Myocyte (in vitro differentiated cells): ENCODE measurements at places on chromosomes 6 and 20. TPM values are rescaled to one million over a fixed set of nuclear protein-coding genes. Genes with fewer than 3 reads are reported as not detected.

Gene PPP1R3G
- total RNA-seq = 0.31 and 1.0 TPM in 2 replicates

Gene C6orf163
- total RNA-seq = 0.10 and 0.75 TPM in 2 replicates

DNA sequence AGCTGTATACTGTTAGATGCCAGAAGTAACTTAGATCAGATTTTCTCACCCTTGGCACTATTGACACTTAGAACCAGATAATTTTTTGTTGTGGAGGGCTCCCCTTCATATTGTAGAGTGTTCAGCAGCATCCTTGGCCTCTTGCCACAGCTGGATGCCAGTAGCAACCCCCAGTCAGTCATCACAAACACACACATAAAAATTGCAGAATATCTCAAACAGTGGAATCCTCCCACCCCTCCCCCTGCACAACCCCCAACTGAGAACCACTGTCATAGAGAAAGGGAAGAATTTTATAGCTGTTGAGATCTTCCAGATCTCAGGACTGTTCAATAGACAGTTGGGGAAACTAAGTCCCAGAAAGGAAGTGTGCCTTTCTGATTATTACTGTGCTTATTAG lies 81.2 kb upstream of the VSTM2L start:
- peak; percentile 51 for DNase-seq

DNA sequence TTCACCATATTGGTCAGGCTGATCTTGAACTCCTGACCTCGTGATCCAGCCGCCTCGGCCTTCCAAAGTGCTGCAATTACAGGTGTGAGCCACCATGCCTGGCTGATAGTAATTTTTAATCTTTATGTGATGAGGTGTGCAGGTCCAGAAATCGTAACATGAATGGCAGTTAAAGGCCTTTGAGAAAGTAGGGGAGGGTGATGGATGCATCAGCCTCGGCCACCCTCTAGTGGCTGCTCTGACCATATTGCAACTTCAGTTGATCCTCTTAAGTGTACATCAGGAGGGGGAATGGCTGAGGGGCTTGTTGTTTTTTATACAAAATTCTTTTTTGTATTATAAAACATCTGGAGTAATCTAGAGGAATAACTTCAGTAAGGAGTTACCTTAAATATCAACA lies 193.0 kb downstream of the ZFAND3 start:
- DNase-seq = no peak

DNA sequence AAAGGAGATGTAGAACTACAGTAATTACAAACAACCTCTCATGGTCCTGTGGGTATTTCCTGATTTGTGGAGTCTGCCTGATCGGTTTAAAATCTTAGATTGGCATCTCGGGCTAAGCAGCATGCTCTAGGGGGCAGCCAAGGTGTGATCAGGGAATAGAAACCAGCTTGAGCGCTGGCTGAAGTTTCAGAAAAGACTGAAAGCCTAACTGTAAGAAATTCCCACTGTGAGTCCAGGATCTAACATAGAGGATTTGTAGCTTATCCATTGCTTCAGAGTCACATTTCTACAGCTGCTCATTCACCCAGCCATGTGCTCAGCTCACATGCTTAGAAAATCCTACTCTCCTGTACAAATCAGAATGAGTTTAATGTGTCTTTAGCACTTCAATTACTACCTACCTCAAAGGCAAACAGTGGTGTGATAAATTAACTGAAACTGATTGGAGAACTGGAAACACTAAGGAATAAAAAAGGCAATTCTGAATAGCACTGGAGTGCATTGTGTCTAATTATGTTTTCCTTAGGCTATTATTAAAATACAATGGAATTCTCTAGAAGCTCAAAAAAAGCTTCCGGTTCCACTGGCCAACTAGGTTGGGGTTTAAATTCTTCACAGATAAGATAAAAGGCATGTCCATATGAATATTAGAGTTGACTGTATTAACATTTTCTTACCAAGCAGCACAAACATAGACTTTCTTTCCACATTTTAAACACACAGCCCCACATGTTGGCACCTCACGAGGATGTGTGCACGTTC lies 73.8 kb upstream of the MPC1 start:
- DNase-seq = peak; percentile 33
